ENCODE measurements at places on chromosomes 2 and 18.

- peak; percentile 63 for DNase-seq
Observed at GRCh38 chr18:74498712-74499627, 2.8 kb downstream of the CNDP2 start.

DNA sequence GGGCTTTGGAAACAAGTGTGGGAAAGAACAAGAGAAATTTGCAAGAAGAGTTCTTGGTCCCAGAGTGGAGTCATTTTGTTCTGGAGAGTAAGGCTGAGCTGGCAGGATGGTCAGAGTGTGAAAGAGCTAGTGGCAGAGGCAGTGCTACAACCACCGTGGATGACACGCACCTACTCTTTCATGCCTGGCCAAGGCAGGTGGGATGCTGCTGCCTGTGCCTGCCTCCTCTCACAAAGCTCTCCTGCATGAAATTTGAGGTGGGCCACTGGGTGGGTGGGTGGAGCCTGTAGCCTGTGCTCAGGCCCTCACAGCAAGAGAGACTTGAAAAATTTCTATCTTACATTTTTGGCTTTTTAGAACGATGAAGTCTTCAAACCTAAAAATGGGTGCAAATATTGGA is 9.4 kb upstream of the INO80C start:
- DNase-seq = no peak

DNA sequence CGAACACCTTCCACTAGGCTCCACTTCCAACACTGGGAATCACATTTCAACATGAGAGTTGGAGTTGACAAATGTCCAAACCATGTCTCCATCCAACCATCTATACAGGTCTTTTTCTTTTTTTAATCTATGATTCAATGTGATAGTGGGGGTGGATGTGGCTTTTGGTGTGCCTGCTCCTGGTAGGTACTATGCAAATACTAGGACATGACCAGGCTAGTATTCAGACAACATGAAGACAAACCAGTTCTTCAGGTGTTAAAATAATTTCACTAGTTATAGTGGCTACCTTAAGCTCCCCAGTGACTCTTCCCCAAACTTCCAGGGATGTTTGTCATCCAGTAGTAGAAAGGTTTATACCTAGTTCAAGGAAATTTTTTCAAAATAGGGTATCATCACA is 387.5 kb downstream of the CDH2 start:
- no peak for DNase-seq

GRCh38 chr2:43464590-43464989 is 131.2 kb downstream of the THADA start:
- DNase-seq = no peak

DNA sequence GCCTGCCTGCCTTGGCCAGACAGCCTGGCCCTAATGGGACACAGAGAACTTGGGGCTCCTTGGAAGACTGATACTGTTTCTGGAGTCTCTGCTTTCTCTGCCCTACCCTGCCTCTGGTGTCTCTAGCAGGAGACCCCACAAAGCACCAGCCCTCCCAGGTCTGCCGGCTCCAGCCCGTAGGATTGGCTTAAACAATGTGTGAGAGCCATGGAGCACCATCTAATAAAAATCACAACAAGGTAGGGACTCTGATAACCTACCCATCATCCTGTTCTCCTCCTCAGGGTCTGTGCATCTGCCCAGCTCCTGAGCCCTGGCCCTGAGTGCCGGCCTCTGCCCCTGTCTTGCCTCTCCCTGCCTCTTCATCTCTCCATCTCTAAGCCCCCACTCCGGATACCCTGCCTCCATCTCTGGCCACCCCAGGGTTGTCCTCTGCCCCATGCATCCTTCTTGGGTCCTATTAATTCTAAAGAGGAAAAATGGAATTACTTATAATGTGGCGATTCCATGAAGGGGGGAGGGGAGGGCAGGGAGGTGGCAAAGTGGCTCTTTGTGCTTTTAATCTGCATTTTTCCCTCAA is 1.2 kb upstream of the ECEL1 start:
- no peak for DNase-seq

DNA sequence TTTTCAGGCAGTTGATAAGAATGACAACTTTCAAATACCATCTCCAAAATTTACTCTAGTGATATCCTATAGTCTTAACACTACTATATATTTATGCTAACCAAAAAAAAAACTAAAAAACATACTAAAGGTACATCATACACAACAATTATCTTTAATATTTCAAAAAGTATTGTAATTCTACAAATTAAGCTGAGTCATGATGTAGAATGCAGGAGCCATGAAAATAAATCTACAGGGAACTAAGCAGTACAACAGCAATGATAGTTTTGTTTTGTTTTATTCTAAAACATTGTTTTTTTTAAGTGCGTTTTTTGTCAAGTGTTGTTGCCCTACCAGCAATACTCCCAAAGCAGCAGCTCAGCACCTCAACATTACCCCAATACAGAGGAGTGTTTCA is 314.3 kb downstream of the FSIP2 start:
- DNase-seq = no peak

GRCh38 chr2:179170901-179171300 is 93.7 kb downstream of the SESTD1 start:
- no peak for DNase-seq

- no peak for DNase-seq
Observed at GRCh38 chr2:104371087-104371781, 482.7 kb upstream of the POU3F3 start.

DNA sequence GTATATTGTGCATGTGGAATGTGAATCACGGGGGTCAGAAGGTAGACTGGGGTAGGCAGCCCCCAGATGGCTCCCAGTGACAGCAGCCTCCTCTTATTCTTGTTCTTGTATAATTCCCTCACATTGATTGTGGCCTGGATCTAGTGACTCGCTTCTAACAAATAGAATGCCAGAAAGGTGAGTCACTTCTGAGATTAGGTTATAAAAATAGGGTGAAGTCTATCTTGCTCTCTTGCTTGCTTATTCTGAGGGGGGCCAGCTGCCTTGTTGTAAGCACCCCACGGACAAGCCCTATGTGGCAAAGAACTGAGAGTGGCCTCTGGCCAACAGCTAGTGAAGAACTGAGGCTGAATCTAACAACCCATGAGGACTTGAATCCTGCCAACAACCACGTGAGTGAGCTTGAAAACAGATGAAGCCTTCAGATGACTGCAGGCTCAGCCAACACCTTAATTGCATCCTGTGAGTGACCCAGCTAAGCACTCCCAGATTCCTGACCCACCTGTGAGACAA is 15.6 kb upstream of the RMND5A start:
- DNase-seq = no peak

- DNase-seq = no peak
Observed at GRCh38 chr18:54416436-54416835, 58.7 kb downstream of the C18orf54 start.

DNA sequence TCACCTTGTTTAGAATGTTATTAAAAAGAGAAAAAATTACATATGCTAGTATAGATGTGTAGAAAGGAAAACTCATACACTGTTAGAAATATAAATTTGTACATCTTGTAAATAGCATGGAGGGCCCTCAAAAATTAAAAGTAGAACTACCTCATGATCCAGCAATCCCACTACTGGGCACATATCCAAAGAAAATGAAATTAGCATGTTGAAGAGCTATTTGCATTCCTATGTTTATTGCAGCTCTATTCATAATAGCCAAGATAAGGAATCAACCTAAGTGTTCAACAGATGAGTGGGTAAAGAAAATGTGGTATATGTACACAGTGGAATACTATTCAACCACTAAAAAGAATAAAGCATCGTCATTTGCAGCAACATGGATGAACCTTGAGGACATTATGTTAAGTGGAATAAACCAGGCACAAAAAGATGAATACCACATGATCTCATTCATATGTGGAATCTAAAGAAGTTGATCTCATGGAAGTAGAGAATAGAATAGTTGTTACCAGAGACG is 251.5 kb upstream of the THUMPD2 start:
- no peak for DNase-seq

GRCh38 chr2:169160926-169161481 is 91.6 kb downstream of the DHRS9 start:
- no peak for DNase-seq

- no peak for DNase-seq
Observed at GRCh38 chr2:96505231-96505889, at the start of gene NEURL3. Gene NEURL3, minus strand, starts transcription at chr2:96505357. Its CDS starts 71 bp downstream, at chr2:96505286.

DNA sequence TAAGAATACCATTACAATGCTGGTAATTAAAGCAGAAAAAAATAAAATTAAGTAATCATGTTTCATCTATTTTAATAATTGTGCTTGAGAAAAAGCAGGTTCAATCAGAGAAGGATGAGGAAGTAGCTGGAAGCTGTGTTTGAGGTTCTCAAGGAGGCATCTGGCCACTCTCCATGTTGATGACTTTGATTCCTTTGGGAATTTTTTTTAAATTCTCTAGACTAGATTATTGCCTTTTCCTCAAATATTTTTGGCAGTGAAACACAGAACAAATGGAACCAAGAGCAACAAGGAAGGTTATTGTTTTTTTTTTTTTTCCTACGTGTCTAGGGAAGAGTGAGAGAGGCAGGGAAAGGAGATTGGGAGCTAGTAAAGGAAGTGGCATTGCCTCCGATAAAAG is 99.9 kb upstream of the NRP2 start:
- DNase-seq = no peak

- no peak for DNase-seq
Observed at GRCh38 chr2:42880738-42881690, 88.6 kb upstream of the HAAO start.

DNA sequence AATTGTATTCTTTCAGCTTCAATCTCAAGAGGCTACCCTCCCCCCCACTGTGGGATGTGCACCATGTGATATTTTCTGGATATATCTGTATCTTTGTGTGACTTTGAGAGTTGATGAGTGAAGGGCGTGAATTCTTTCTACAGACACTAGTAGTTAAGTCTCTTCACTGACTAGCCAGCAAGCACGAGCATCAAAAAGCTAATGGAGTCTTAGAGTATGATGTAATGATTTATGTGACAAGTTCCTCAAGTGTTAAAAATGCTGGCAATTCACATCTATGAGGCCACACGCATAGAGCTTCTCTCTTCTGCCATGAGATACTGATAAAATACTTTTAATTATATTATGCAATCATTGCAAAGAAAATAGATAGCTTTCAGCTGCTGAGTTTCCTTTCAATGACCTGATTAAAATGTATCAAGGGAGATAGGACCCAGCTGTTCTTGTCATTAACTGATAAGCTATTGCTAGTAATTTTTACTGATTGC is 304.8 kb downstream of the TRIB2 start:
- DNase-seq = no peak

DNA sequence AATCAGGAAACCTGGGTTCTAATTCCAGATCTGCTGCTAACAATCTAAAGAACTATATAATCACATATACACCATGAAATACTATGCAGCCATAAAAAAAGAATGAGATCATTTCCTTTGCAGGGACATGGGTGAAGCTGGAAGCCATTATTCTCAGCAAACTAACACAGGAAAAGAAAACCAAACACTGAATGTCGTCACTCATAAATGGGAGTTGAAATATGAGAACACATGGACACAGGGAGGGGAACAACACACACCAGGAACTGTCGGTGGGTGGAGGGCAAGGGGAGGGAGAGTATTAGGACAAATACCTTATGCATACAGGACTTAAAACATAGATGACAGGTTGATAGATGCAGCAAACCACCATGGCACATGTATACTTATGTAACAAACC is 33.2 kb downstream of the CDH2 start:
- DNase-seq = no peak

DNA sequence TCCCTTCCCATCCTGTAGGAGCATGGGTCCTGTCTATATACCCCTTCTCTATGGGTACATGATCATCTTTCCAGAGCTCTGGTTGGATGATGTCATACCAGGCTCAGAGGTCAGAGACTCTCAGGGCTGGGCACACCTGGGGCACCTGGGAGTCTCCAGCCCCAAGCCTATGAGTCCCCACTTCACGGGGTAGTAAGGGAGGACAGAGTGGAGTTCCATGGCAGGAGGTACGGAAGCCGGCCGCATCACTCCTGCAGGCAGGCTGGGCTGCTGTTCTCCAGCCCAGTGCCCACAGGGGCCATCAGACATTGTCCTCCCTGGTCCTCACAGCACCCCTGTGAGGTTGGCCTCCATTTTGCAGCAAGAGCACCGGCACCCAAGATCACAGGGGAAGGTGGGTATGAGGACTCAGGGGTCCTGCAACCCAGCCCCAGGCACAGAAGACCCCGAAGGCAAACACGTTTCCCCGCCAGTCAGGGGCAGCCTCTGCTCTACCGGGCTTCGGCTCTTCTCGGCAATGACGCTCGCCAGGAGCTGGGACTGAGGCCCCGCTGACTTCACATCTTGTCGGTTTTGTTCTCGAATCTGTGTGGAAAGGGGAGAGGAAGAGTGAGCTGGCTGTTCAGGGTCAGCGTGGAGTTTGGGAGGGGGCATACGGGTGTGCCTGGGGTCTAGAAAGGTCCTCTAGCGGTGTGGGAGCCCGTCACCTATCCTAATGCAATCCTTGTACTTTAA is 91.5 kb downstream of the ADD2 start:
- no peak for DNase-seq

DNA sequence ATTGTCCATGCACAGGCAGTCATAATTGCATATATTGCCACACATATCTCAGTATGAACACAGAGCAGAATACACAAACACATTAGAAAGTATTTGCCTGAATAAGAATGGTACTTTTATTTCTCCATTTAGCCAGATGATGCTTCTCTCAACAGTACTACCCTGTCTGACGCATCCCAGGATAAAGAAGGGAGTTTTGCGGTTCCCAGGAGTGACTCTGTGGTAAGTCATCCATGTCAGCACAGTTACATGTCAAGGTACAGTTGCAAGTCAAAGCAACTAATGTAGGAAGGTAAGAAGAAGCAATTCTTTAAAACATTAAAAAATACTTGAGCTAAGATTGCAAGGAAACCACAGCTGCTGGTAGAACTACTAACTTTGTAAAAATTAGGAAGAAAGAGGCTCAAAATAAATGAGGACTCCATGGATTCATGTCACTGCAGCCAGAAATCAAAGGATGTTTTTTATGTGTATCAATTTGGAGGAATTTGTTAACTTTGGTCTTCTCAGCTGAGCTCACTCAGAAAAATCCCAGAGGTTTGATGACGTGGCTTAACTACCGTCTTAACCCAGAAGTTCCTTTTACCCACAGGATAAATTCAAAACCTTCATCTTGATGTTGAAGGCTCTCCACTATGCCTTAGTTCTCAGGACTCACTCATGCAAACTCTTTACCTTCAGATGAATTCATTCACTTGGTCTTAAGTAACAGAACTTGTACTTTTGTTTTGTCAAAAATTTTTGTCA is 130.3 kb downstream of the ARHGAP28 start:
- no peak for DNase-seq

DNA sequence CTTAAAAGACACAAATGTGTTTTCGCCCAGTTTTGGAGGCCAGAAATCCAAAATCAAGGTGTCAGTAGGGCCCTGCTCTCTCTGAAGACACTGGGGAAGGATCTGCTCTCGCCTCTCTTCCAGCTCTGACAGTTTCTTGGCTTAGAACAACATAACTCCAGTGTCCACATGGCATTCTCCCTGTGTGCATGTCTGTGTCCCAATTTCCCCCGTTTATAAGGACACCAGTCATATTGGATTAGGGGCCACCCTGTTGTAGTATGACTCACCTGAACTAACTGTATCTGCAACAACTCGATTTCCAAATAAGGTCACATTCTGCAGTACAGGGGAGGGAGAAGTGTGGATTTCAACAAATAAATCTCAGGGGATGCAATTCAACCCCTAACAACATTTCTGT is 263.2 kb downstream of the SS18 start:
- DNase-seq = no peak
